ENCODE measurements at places on chromosomes 2 and 18. TPM values are rescaled to one million over a fixed set of nuclear protein-coding genes. Genes with fewer than 3 reads are reported as not detected.

Gene MEP1B
- not detected for total RNA-seq

Gene TUBA3D
- 11.0 TPM for total RNA-seq

- no peak for DNase-seq
Measured at GRCh38 chr2:33011373-33011772, 64.6 kb downstream of the LTBP1 start.

- DNase-seq, result no peak
Measured at GRCh38 chr2:37976411-37976810, 51.3 kb downstream of the RMDN2 start.

- no peak for DNase-seq
Measured at GRCh38 chr2:25372405-25373268, 30.9 kb upstream of the DNMT3A start.
